ENCODE measurements at places on chromosomes 7 and 10.

DNA sequence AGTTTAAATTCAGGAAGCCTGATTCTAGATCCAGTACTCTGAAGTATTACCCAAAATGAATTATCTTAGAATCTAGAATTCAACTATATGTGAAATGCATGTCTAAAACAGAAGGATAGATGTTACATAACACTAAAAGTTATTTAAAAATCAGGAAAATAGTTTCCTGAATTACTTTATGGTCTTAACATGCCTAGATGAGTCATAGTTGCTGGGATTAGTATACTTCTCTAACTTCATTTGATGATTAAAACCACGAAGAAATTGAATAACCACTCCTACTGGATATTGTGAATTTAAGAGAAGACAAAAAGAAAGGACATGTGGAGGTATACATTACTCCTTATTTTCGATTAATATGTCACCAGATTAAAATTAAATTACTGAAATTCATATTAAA lies 65.5 kb downstream of the ATAD1 start:
- no peak for DNase-seq

DNA sequence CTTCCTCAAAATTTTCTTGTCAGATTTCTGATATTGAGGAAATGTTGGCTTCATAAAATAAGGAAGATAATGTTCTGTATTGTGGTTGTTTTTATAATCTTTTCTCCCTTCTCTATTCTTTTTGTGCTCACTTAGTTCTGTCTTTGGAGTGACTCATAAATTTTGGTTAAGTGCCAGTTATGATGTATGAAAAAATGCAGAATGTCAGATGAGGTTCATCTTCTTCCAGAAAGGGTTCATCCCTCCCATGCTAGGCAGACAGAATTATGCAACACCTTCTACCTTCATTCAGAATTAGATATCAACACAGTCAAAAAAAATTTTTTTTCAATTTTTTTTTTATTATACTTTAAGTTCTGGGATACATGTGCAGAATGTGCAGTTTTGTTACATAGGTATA lies 36.6 kb upstream of the CYP2C19 start:
- no peak for DNase-seq

DNA sequence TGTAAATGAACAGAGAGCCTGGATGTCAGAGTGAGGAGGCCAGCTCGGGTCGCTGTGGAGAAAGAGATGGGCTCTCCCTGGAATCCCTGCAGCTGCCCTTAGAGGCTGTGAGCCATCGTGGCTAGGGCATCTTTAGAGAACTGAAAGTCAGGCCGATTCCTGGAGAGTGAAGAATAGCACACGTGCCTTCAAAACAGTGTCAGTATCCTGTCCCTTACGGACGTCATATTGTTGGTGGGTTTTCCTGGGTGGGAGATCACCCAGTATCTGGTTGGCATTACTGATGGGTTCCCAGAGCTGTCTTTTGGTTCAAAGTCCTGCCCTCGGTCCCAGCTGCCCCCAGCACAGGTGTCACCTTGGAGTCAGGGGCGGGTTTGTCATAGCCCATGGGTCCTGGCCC lies 25.3 kb downstream of the IKZF1 start:
- DNase-seq, result no peak

GRCh38 chr10:43000651-43001426 lies 76.0 kb upstream of the RET start:
- no peak for DNase-seq

DNA sequence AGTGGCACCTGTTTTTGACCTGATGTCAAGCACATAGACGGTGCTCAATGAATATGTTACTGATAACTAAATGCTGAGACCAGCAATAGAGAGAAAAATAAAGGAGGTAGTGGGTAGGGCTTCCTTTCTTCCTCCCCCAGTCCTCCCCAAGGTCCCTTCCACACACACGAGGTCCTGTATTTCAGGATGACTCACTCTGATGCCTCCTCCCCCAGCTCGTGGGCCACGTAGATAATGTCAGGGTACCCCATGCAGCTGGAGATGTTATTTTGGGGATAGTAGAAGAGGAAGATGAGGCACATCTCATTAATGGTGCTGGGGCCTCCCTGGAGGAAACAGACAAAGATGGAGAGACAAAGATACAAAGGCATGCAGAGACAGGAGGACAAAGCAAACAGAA lies 17.3 kb downstream of the PRSS58 start:
- no peak for DNase-seq

DNA sequence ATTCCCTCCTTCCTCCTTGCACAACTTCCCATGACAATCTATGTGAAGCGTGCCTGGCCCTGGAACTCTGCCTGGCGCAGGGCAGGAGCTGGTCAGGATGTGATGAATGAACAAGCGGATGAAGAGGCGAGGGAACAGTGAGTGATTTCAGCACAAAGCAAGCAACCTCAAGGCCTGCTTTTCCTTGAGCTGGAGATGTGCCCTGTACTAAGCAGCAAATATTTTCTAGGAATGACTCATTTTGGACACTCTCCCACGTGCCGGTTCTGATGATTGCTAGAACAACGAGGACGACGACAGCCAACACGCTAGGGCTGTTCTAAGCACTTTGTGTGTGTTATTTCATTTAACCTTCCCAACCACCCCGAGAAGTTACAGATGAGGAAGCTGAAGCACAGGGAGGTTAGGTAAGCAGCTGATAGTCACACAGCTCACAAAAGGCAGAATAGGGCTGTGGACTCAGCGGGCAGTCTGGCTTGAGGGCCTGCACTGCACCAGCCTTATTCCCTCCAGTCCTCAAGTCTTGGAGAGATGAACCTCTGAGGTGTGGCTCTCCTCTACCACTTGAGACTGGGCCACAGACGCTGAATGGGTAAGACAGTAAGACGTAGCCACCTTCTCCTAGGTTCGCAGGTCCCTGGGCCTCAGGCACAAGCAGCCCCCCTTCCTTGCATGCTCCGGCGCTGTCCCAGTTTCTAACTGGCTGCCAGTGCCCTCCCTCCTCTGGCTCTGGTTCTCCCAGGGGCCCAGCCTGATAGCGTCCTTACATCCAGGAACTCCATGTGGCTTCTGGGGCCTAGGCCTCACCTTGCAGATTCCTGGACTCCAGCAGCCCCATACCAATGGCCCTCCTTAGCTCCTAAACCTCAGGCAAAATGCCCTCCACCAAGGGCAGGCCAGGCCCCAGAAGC lies 59.0 kb downstream of the YKT6 start:
- peak; percentile 24 for DNase-seq

DNA sequence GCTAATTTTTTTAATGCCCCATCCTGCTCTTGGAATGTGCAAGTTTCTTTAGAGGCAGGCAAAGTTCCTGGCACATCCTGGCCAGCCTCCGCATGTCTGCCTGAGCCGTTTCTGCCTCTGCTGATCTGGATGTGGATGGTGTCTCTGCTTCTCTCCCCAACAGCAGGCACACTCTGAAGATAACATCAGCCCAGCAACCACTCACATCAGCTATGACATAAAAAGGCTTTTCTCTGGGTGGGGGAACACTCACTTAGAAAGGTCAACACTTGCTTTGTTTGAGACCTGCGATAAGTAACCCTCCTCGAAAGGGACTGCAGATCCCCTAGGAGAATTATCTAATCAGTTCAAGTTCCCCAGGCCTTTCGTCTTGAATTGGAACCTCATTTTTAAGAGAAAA lies 142.9 kb downstream of the FGFR2 start:
- no peak for DNase-seq

- no peak for DNase-seq
These were observed 50.5 kb downstream of the SH3PXD2A start for GRCh38 chr10:103804871-103805270.

DNA sequence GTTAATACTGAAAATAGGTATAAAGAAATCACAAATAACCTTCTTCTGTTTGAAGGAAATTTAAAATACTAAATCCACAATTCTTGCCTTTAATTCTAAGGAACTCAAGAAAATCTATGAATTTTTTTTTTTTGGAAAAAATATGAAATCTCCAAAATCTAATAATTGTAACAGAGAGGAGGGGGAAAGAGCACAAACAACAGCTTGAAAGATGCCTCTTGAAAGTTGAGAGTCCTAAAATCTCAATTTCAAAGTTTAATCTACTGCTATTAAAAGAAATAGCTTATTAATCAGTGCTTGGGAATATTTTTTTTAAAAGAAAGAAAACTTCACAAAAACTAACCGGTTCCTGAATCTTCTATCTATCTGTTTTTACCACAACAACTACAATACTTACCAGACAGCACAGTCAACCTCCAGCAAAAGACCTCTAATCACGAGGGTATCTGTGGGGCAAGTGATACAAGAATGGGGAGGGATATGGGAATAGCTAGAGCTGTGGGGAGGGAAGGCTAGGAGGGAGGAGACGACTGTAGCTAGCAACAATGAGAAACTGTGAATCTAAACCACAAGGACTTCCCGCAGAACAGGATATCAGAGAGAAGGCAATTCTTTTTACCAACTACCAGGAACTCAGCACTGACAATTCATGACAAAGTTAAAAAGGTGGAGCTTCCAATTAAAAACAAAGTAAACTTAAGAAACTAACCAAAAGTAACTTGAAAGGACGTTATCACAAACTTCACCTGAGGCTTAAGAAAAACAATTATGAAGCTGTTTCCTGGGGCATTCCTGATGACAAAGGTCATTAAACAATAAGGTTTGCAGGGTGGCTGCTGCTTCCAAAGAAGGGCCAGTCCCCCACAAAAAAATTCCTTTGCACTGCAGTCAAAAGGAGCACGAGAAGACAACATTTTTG lies at the start of gene USP54:
Gene USP54 (minus strand): TSS at position 462 of the 919 bp plus-strand sequence. CDS start 15,684 bp downstream, outside the sequence.
- no peak for DNase-seq

GRCh38 chr7:107582875-107583274 lies 2.8 kb downstream of the BCAP29 start:
- no peak for DNase-seq

DNA sequence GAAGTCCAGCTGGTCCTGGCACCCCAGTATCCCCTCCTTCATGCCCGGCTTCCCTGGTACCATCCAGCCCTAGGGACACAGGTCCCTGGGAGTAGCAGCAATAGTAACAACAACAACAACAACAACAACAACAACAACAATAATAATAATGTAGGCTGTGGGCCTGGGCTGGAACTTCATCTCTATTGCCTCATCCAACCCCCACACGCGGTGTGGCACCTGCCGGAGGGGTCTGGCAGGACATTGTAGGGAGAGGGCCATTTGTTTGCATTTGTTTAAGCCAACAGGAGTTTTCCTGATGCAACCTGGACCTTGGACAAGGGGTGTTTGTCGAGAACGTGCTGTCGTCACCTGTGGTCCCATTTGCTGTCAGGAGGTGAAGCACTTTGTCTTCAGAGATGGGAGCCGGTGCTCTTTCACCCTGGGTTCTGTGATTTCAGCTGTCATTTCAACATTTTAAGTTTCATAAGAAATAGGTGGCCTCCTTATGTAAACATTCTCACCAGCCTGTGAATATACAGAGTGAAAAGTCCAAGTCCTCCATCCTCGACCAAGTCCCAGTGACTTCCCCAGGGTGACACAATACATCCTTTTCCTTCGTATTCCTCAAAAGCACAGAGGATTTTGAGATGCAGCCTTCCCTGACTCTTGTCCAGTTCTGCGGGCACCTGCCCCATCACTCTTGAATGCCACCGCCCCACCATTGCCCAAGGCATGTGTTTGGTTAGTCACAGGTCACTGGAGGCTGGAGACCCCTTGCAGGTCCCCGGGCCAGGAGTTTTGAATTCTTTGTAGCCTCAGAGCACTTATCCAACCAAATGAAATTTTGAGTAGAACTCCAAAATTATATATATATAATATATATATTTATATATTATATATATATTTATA lies 9.2 kb downstream of the LHPP start:
- DNase-seq, result no peak

- DNase-seq, result no peak
These were observed 33.3 kb upstream of the PON1 start for GRCh38 chr7:95357623-95358022.

- no peak for DNase-seq
These were observed 18.8 kb upstream of the ZNF273 start for GRCh38 chr7:64884085-64884912.

- DNase-seq, result no peak
These were observed 2.6 kb downstream of the ANKRD2 start for GRCh38 chr10:97575127-97575668.

DNA sequence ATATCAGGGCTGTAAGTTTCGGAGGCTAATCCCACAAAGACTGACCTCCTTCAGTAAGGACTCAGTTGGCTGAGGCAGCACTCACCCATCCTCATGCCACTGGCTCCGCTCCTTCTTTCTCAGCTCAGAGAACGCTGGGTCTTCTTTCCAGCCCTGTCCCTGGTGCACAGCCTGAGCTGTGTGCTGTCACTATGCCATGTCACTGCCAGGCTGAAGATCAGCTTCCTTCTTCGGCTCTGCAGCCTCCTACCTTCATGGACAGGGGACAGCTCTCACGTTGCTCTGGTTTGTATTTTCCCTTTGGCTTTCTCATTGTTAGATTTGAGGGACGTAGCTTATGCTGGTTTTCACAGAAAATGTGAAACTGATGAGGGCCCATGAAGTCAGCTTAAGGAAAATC lies 437.3 kb downstream of the GLRX3 start:
- no peak for DNase-seq

DNA sequence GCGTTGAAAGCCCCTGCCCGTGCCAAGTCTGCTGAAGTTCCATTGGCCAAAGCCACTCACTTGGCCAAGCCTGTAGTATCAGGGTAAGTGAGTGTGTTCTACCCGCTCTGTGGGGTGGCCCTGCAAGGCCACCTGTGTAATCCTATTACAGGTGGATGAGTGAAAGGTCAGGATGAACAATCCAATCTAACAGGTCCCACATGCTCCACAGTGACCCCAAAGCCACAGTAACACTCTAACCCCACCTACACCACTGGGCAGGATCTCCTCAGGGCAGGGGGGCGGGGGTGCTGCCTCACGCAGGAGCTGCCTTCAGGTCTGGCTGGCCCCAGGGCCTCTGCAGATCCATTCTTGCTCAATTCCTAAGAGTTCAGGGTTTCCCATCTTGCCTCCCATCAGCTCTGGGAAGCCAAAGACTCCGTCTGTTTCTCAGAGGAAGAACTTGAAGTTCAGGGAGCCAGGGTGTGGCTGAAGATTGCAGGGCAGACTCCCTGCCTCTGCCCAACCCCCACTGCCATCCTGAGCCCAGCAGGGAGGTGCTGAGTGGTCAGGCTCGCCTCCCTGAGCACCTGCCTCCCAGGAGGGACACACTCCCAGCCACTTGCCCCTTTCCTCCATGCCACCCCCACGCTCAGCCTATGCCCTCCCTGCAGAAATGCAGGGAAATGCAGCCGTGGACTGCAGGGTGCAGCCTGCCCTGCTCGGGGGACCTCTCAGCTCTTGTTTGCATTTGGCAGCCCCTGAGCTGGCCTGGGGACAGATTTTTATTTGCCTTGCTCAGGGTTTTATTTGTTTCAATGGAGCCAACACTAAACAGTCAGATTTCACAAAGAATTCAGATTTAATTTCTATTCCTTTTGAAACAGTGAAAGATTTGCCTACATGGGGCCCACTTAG lies 9.8 kb upstream of the COMTD1 start:
- DNase-seq, result no peak

GRCh38 chr10:11993834-11994468 lies 48.7 kb downstream of the UPF2 start:
- no peak for DNase-seq

DNA sequence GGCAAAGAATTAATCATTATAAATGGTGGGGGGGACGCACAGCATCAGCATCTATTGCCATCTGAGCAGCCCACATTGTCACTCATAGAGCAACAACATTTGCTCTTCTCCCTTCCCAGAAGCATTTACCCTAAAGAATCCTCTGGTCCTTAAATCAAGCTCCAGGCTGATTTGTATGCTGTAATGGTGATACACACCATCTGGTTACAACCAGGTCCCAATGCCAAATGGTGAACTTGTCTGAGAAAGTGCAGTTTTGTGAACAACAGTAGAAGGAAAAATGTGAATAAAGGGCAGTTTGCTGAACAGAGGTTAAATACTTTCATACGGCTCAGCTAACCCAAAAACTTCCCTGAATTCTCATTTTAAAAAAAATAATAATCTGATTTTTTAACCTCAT lies 38.8 kb upstream of the TCF7L2 start:
- DNase-seq, result no peak

- no peak for DNase-seq
These were observed 22.1 kb upstream of the CUBN start for GRCh38 chr10:17151716-17152115.
